ENCODE measurements at places on chromosomes 5 and 9.
A peak's percentile ranks its signal among the peaks of the same experiment; 100 is the strongest.

DNA sequence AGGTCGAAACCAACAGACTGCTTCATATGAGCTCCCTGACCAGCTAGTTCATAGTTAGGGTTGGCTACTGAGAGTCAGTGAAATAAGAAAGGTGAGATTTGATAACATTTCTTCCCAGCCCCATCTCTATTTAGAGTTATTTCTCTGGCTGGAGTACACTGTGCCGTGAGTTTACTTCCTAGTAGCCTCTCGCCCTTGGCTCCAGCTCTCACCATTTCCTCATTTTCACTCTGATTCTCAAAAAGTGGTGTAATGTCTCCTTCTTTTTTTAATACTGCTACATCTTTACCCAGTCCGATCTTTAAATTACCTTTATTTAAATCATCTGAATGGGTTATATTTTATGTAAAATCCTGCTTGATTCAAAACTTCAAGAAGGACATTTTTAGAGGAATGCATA is 100.4 kb upstream of the FAM174A start:
- no peak for DNase-seq

DNA sequence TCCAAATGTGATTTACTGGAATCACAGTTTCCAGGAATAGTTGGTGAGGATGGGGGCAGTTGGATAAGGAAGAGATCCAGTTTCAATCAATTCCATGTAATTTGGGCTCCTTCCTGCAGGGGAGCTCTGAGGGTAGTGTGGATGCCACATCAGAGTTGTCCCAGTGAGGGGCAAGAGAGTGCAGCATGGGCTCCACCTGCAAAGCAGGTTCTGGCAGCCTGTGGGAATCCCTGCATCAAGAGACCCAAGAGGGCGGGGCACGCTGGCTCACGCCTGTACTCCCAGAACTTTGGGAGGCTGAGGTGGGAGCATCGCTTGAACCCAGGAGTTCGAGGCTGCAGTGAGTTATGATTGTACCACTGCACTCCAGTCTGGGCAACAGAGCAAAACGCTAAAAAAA is 188.5 kb downstream of the CACNA1B start:
- DNase-seq: no peak

DNA sequence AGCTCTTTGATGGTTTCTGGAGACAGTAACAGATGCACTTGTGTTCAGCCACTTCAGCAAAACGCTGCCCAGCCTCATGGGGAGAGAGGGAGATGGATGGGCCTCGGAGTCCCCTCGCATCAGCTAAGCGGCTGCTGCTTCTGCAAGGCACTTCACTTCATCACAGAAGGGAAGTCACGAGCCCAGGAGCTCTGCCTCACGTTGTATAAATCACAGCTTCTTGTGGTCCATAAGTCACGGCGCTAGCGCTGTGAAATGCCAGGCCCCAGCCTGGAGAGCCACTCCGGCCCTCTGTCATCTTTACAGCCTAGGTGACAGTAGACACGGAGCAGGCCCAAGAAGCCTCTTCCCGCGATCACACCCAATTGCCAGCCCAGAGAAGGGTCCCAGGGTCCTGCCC is 23.4 kb downstream of the DBH start:
- DNase-seq: no peak

DNA sequence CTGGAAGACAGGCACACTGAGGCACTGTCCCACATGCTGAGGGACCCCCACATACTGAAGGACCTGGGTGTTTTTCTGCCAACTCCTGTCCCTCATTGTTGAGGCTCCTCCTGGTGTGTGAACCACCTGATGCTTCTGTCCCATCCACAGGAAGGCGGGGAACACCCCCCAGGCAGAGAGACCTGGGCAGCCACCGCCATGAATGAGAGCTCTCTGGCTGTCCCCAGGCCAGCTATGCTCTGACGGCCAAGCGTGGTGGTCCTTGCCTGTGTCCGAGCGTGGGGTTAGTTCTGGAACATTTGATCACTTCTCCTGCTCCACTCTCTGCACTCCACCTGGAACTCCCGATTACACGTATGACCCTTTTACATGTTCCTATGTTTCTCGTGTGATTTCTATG is 11.9 kb upstream of the LRRC14B start:
- DNase-seq: no peak

DNA sequence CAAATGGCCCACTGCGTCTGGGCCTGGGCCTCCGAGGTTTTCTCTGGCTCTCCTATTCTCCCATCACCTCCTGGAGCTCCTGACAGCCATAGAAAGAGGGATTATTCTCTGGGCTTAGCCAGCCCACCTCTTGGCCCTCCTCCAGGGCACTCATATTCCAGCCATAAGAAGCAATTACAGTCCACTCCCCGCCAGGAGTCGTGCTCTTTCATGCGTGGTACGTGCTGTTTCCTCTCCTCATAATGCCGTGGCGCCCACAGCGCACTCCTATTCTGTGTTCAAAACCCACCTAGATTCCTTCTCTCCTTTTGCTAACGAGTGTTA is 240.8 kb upstream of the ZNF462 start:
- peak; percentile 50 for DNase-seq

- DNase-seq: no peak
Measured at GRCh38 chr9:29740518-29740917, 2167.2 kb upstream of the C9orf72 start.

DNA sequence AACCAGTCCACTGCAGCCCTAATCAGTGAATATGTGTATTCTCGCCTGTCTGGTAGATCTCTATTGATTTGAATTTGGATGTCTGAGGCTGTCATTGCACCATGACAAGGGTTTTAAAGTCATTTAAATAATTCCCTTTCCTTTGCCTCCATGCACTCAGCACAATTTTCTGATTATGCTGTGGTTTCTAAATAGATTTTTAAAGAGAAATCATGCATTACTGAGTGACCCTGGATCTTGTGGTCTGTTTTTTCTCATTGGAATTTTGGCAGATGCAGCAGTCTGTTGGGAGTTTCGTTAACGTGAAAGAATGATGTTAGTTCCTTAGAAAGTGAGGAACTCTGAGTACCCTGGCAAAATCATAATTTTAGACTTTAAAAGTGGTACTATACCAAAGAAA is 396.0 kb downstream of the LRRC70 start:
- no peak for DNase-seq

DNA sequence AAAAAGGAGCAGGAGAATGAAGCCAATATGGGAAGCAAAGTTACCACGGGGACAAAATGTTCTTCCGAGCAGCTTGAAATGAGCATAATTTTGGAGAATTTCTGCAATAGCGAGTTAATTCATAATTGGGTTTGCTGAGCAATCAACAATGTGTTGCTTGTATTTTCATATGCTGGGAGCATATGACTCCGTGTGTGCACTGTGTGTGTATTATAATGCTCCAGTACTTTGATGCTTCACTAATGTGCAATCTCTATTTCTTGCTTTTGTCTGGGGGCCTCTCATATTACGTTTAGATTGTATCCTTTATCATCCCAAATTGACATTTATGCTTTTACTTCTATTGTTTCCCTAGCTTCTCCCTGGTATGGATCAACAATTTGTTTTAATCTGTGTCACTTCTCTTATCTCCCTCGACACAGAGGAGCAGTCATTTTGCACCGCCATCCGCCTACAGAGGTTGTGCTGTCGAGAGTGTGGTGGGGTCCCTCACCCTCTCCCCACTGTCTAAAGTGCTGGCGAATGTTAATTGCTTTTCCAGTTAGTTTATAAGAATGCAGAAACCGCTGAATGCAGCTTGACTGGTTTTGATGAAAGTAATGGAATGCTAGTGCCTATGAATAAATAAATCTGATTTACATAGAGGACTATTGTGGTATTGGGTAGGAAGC is 372.5 kb upstream of the WWC1 start:
- no peak for DNase-seq

GRCh38 chr9:126605792-126606482 is 7.8 kb upstream of the LMX1B start:
- DNase-seq: no peak

DNA sequence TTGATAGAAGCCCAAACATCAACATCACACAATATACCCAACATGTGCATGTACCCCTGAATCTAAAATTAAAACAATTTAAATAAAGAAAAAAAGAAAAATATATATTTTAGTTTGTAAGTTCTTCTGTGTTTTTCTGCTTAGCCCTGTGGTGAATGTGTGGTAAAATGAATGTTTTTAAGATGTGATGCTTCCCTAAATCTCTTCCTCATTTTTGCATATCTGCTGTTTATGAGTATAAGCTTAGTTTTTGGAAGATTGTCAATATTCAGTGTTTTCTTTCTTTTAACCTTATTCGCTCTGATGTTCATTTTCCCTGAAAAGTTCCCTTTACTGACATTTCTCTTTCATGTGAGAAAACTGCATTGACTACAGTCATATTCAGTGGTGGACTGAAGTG is 44.4 kb upstream of the DAB2 start:
- no peak for DNase-seq

GRCh38 chr5:96218653-96219052 is 214.4 kb downstream of the PCSK1 start:
- DNase-seq: no peak

- DNase-seq: no peak
Measured at GRCh38 chr5:169494383-169494935, 89.1 kb upstream of the SPDL1 start.

DNA sequence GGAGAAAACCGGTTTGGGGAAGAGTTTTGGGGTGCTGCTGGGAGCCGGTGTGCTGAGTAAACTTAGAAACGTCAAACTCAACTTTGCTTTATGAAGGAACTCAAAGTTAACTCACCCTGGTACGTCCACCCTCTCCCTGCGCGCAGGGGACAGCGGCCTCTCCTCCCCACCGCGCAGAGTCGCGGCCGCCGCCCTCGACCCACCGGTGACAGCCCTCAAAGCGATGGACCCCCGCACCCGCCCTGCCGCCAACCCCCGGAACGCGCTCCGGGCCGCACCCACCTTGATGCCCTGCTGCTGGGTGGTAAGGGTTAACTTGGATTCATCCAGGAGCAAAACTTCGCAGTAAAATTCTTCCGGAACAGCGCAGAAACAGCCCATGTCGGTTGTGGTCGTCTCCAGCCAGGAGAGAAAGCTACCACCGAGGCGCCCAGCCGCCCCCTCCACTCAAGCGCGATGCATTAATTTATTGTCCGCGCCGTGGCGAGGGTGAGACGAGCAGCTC is 366 bp downstream of the EPB41L4A start:
- no peak for DNase-seq

DNA sequence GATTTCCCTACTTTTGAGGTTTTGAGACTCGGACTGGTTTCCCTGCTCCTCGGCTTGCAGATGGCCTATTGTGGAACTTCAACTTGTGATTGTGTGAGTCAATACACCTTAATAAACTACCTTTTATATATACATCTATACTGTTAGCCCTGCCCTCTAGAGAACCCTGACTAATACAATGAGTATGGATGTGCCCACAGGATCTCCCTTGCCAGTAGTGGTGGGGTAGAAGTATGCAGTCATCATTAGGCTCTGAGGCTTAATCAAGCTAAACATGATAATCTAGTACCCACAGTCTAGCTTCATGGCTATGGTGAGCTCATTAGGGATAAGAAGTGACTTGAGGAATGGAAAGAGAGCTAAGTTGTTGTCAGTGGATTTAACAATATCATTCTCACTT is 412.8 kb upstream of the PTGER4 start:
- no peak for DNase-seq

- DNase-seq: no peak
Measured at GRCh38 chr9:20442461-20443319, 179.6 kb downstream of the MLLT3 start.
